ENCODE measurements at places on chromosomes 7 and 10.

GRCh38 chr10:88833723-88834122, 17.9 kb downstream of the ANKRD22 start:
- no peak for DNase-seq

GRCh38 chr7:101620991-101621390, 8.1 kb downstream of the MYL10 start:
- DNase-seq: no peak

DNA sequence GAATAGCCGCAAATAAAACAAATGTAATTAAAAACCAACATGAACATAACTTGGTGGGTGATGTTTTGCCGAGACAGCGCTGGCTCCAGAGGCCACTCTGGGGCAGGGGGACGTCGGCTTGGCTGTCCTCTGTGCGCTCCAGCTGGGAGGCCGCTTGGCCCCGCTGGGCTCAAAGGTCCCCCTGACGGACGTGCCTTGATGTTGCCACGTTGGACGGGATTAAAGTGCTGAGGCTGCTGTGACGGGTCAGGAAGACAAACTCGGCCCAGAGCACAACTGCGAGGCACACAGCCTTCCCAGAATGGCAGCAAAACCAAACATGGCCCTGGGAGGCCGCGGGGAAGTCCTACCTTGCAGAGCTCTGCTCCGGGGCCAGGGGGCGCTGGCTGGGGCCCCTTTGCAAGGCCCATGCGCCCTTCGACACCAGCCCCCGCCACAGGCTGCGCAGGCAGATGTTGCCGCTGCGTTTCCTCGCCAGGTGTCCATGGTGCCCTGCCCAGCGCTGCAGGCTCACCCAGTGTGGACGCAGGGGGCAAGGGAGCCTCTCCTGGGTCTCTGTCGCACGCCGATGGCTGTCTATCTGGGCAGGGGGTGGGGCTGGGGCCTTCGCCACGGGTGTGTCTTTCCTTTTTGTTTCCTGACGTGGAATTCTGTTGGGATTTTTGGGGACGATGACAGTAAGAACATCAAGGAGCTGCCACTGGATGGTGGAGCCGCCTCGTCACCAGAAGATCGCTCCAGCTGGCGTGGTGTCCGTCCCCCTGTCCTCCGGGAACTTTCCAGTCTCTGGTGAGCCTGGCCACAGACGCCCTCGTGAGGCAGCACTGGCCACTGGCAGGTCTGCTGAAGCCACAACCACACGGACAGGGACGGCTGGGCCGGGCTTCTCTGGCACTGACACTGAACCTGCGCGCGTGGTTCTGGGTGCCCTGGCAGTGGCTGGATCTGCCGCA, 99.6 kb upstream of the DIP2C start:
- DNase-seq: peak; percentile 36

DNA sequence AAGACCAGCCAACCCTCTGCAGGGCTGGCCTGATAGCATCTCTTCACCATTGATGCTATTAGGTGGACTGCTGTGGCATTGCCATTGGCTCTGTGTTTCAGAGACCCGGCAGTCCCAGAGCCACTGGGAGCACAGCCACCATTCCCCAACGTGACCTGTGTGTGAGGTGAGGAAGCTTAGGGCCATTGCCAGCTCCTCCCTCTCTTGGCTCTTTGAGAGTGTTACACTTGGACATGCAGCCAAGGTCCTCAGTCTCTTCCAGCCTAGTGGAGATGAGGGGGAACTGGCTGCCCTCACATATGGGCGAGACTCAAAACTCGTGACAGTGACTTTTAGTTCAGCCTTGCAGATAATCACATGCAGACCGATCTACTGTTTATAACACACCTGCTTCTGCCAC, 39.3 kb upstream of the HMX3 start:
- DNase-seq: no peak

- DNase-seq: no peak
Observed at GRCh38 chr10:2882628-2883027, 184.7 kb upstream of the PFKP start.

DNA sequence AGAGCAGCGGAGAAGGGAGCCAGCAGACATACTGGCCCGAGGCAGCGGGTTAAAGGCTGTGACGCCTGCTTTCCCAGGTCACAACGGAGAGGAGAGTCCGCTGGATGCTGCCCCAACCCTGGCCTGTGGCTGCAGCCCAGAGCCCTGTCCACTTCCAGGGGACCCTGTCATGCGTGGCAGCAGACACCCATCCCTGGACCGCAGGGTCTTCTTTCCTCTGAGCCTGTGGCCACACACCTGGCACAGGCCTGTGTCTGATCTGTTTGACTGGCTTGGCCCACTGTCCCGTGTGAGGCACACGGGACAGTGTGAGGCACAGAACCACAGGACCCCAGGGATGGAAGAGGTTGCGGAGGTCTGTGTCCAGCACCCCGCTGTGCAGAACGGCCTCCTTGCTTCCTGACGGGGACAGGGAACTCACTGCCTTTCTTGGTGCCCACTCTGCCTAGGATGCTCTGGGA, 42.4 kb downstream of the INSIG1 start:
- no peak for DNase-seq

- DNase-seq: no peak
Observed at GRCh38 chr7:95286096-95286495, 38.2 kb downstream of the PON1 start.

DNA sequence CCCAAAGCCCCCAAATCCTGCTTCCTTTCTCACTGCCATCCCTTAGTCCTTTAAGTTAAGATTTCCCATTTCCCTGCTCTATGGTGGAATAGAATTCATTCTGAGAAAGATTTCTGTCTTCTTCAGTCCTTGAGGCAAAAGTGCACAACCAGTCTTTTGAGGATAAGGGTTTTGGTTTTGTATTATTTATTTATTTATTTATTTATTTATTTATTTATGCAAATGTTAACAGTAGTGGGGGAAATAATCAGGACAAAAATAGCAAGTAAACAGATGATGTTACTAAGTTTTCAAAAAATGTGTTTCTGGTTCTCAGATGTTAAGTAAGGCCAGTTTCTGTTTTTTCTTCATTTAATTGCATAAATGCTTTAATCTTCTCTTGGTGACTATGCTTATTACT, 84.2 kb downstream of the GLCCI1 start:
- no peak for DNase-seq

- peak; percentile 43 for DNase-seq
Observed at GRCh38 chr7:115094163-115094562, 172.3 kb downstream of the MDFIC start.

DNA sequence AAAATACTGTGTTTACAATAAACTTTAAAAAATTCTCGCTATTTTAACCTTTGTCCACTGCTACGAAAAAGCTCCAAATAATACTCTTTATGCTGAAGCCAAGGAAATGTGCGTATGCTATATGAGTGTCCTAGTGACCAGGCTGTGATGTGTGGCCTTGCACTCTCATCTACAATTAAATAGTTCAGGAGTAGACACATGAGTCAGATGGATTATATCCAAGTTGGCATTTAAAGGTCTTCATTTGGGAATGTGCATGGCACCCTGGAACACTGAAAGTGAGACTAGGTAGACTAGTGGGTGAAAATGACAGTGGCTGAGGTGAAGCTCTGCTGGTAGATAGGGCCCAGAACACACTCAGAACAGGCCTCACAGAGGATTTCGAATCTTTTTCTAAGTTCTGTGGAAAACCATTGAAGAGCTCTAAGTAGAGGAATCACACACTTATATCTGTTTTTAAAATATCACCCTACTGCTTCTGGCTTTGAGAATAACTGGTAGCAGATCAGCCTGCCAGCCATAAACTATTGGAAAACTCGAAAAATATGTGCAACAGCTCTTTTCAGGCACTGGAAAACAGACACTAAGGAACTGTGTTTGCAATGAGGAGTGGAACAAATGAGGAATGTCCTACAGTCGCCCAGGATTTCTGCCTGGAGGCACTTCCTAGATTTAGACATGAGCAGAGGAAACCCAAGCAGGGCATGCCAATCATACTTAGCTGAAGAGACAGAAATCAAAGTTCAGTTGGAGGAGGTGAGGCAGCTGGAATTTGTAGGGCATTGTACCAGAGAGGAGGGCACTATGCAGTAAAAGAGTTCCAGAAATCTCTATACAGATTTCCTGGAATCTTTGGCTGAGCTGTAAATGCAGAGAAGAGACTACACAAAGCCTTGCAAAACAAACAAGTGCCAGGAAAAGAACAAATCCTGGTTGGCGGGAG, 603.8 kb upstream of the LRRTM3 start:
- DNase-seq: peak; percentile 9

DNA sequence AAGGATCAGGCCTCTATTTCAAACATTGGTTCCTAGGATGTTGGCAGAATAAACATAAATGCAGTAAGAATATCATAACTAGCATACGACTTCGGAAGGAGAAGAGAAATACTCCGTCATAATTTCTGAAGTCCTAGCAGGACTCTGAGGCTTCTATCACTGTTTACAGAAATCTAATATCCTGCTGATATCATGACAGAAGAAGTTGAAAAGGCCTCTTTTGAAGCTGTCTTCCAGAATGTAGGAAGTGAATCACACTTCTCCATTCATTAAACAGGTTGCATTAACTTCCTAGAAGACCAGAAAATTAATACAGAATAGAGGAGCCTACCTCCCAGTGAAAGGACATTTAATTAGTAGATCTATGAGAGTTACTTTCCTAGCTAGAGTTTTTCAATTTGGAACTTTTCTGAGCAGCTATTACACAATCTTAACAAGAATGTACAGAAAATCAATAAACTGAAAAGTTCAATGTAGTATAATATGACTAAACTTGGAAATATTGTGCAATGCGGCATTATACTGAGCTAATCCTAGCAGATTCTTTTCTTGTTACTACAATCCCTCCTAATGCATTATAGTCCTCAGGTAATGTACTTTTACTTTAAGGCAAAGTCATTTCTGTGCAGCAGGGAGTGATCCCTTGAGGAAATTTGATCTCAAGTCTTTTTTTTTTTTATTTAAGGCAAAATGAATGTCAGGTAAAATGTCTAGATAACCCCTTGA, 622.6 kb upstream of the CELF2 start:
- peak; percentile 73 for DNase-seq

GRCh38 chr7:70739646-70740210, 392.2 kb upstream of the GALNT17 start:
- DNase-seq: no peak

DNA sequence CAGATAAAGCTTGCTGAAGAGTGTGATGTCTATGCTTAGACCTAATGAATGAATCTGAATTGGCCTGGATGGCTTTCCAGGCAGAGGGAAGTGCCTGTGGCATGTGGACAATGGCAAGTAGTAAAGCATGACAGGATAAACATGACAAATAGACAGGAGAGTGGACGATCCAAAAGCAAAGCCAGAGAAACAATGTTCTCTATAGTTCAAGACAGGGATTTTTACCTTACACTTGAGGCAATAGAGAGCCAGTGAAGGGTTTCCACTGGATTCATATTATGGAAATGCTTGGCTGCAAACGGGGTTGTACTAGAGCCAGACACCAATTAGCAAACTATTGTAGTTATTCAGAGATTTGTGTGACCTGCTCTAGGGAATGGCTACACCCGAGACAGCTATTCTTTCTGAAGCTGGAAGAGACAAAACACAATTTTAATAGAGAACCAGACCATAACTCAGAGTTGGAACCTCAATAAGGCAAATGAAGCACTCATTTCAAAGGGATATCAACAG, 2.3 kb downstream of the AGMO start:
- DNase-seq: no peak

GRCh38 chr10:91672021-91672608, 39.2 kb upstream of the PPP1R3C start:
- DNase-seq: peak; percentile 72

- DNase-seq: no peak
Observed at GRCh38 chr10:75314570-75314969, 78.8 kb upstream of the COMTD1 start.

DNA sequence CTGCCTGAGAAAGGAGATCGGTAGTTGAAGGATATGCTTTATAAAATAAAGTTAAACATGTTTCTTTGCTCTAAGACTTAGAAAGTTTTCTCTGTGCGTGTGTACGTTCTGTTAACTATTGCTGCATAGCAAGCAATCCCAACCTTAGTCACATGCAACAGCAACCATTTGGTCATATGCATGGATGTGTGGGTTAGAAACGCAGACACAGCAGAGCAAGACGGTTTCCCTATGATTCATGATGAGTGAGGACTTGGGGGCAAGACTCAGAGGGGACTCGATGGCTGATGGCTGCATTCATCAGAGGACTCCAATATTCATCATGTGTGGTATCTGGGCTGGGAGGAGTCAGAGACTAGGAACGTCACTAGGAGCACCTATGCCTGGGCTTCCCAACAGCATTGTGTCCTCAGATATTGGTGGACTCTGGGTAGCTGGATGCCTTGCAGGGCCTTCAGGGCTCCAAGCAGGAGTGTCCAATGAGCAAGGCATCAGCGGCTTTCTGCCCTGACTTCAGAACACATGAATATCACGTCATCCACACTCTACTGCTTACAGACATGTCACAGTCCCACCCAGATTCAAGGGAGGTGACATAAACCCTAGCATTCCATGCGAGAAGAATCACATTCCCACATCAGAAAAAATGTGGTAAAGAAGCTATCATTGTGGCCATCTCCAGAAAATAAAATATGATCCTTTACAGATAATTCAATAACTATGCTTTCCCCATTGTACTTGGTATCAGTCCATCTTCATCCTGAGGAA, 731.2 kb downstream of the TNS3 start:
- no peak for DNase-seq

- DNase-seq: no peak
Observed at GRCh38 chr7:92520024-92520423, 8.3 kb downstream of the PEX1 start.

DNA sequence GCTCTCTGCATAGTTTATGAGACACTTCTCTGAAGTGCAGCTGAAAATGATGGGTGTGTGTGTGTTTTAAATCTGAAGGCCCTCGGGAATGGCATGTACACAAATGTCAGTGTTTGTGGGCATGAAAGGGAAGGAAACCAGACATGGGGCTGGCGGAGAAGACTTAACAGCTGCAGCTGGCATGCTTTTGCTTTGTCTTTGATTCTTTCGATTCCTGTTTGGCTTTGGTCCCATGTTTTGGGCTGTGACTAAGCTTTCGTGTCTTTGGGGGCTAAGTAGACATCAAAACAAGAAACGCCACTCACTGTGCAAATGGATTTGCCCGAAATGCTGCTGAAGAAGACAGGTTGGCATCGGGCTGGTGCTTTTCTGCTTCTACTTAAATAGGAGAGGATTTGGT, 179.3 kb downstream of the PFKFB3 start:
- no peak for DNase-seq

GRCh38 chr7:105264707-105265106, 124.0 kb downstream of the SRPK2 start:
- DNase-seq: no peak

GRCh38 chr10:35335133-35336083, 901 bp upstream of the CCNY start:
- DNase-seq: peak; percentile 62

GRCh38 chr10:33341637-33342036, 7.2 kb upstream of the NRP1 start:
- DNase-seq: peak; percentile 70

DNA sequence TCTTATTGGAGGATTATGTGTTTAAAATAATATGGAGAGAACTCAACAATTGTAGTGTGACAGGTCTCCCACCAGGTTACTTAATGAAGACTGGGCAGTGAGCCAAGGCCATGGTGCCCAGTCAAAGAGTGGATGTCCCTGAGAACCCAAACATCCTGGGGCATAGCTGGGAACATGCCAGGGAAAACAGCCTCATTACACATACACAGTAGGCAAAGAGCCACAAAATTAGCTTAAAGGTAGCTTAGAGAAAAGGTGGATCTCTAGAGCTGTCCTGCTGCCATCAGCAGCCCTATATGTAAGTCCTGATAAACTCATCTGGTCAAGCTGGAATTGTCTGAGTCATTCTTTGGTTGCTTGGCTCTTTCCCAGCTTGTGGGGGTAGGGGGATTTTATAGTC, 287.8 kb downstream of the PHF14 start:
- peak; percentile 10 for DNase-seq
